HL-60 (cell line): ENCODE measurements at places on chromosomes 6 and 20.

DNA sequence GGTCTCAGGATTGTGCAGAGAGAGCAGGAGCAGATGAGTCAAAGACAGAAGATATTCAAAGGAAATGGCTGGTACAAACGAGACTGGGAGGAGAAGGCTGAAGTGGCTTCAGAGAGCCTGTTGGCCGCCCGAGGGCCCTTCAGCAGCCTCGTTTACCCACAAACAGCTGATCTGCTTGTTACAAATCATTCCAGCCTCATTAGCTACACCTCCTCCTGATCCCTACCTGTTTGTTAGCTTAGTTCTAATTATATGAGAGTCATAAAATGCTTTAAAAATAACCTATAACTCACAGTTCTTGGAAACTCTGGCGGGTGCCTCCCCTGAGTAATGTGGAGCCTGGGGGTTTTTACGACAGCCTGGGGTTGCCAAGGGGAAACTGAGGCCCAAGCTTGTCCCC lies 12.6 kb downstream of the GLP1R start:
- DNase-seq: no peak

DNA sequence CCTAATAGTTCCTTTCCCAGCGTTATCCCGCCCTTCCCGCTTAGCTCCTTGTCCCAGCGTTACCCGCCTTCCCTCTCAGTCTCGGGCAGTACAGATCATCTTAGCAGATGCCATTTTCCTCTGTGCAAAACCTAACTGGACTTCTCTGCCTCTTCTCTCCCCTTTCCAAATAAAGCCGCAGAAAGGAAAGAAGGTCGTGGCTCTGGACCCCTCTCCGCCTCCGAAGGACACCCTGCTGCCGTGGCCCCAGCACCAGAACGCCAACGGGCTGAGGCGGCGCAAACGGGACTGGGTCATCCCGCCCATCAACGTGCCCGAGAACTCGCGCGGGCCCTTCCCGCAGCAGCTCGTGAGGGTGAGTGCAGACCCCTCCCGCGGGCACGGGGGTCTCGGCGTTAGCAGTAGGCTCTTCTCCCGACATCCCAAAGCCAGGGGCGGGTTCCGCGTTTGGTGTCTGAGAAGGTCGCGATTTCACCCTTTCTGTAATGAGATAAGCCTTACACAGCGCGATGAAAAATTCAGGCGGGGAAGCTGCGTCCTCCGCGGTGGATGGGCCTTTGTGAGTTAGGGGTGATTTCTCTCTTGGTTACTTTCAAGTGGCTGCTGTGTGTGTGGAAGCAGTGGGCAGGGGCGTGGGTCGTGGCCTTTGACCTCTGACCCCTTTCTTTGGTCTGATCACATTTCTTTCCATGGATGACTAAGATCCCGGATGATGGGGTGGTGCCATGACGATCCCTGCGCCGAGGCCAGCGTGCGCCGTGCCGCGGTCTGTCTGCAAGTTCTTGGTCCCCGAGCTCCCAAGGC lies 292.7 kb downstream of the TAF4 start:
- DNase-seq: no peak

- no peak for DNase-seq
These were observed 461 bp upstream of the DCDC2 start for GRCh38 chr6:24358219-24358821.

GRCh38 chr6:87093651-87094050 lies 1.3 kb downstream of the CGA start:
- no peak for DNase-seq

GRCh38 chr6:82494367-82494766 lies 130.8 kb downstream of the TPBG start:
- no peak for DNase-seq

GRCh38 chr6:42045538-42046460 lies 4.5 kb upstream of the TAF8 start:
- DNase-seq: no peak

DNA sequence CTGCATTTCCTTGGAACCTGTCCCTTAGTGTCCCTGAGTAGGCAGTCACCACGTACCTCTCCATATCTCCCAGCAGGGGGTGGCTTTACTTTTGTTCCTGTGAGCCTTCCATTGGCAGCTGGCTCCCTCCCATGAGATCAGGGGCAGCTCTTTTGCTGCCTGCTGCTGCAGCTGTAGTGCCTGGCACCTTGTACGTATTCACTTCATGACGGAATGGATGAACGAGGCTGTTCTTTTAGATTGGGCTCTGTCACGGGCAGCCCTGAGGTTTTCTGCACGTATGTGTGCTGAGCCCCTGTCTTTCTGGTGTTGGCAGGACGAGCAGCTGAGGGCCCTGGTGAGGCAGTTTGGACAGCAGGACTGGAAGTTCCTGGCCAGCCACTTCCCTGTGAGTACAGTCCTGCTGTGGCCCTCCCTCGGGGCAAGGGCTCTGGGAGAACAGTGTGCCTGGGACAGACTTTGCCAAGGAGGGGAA lies 14.6 kb downstream of the MYBL2 start:
- no peak for DNase-seq

DNA sequence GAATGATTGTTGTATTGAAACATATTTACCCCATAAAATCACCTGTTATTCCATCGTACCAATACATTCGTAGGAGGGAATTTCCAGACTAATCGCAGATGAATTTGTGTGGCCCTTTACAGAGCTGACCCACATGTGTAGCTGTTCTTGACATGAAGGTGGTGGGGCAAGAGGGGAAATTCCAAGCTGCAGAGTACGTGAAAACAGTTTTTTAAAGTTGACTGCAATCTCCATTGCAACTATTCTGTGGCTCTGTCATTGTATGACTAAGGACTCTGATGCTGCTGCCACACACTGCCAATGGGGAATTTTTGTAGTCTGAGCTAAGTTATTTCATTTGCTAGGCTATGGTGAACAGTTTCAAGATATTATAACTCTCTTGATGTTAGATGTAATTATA lies 46.4 kb upstream of the ADTRP start:
- DNase-seq: no peak

DNA sequence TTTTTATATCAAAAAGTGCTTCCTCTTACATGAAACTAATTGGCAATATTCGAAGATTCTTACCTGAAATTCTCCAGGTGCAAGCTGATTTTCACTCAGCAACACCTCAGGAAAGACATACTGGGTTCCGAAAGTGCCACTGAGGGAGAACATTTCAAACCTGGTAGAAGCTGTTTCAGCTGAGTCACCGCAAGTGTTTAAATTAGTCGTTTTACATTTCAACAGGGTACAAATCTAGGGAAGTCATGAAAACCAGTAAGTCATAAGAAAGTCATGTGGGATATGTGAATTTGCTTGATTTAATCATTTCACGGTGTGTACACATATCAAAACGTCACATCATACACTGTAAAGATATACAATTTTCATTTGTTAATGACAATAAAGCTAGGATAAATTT lies 25.3 kb upstream of the TAAR1 start:
- no peak for DNase-seq

DNA sequence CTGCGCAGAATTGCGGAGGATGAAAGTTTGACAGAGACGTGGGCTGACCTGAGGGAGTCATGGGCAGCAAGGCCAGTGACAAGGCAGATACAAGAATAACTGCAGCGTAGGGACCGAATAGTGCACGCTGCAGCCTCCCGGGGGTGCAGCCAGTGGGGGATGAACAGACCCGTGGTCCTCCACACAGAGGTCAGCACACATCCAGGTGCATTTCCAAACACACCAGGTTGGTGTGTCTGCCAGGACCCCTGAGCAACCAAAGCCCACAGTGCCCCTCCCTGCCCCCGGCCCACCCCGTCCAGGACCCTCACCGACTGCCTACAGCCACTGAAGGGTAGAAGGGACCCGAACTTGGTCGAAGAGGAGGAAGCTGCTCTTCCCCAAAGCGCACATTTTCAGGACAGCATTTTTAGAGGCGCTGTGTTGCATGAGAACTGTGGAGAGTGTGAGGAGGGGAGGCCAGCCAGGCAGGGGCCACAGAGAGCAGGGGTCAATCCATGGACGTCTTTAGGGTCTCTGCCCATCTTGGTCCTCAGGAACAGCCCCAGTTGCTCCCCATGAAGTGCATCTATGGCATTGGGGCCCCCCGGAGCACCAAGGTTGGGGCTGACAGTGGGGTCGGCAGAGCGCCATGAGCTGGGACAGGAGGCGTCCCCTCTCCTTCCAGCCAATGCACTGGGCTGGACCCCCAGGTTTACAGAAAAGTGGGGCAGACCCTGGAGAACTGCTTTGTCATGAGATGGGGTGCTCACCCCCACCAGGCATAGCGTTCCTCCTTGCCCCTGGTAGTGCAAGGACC lies 157.8 kb upstream of the AFDN start:
- DNase-seq: no peak

DNA sequence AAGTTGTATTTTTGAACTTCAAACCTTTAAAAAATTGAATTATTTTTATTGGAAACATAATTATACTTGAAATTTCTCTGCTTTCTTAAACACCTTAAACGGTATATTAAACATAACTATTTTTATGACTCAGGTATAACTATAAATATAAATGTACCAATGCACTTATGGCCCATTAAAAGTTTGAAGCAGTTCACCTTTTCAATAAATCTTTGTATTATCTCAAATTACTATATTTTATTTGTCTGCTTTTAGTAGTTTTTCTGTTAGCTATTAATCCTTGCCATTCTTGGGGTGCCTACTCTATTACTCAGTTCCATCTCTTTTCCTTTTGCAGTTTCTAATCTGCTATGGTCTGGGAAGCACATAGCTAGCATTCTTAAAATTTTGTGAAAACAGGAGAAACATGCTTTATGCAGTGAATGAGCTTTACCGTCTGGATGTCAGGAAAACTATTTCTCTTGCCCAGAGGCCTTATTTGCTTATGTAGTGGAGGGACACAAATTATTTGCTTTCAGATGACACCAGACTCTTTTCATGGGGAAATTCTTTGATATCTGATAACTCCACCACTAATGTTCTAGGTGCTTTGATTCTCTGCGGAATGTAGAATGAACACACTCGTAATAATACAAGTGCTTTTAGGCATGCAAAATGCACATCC lies 378.9 kb upstream of the CITED2 start:
- DNase-seq: no peak

GRCh38 chr6:152341596-152341995 lies 295.6 kb downstream of the SYNE1 start:
- DNase-seq: no peak

GRCh38 chr6:36986704-36987047 lies 680 bp upstream of the MTCH1 start:
- DNase-seq: no peak

DNA sequence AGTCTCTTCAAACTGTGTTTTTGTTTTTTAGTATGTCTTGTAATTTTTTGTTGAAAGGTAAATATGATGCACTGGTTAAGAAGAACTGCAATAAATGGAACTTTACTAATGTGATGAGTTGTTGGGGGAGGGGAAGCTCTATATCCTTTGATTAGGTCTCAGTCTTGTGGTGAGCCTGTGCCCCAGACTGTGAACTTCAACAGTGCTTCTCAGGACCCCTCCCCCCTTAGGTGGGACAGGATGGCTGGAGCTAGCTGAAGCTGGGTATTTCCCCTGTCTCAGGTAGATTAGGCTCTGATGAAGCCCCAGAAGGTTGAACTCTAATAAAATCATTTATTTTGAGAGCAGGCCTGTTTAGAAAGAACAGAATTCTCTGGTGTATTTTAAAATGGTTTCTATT lies 31.4 kb upstream of the TASP1 start:
- no peak for DNase-seq

- no peak for DNase-seq
These were observed 59.3 kb upstream of the STMND1 start for GRCh38 chr6:17042422-17043147.

GRCh38 chr6:20564777-20565176 lies 30.5 kb downstream of the CDKAL1 start:
- no peak for DNase-seq

GRCh38 chr6:24933868-24934401 lies 1.8 kb downstream of the RIPOR2 start:
- DNase-seq: no peak

DNA sequence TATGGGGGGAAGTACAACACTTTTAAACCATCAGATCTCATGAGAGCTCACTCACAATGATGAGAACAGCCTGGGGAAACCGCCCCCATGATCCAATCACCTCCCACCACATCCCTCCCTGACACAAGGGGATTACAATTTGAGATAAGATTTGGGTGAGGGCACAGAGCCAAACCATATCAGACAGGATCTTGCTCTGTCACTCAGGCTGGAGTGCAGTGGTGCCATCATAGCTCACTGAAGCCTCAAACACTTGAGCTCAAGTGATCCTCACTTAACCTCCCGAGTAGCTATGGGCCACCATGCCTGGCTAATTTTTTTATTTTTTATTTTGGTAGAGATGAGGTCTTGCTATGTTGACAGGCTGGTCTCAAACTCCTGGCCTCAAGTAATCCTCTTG lies 5.1 kb upstream of the IYD start:
- DNase-seq: no peak

- DNase-seq: no peak
These were observed 17.8 kb downstream of the TMEM30A start for GRCh38 chr6:75266716-75267291.

DNA sequence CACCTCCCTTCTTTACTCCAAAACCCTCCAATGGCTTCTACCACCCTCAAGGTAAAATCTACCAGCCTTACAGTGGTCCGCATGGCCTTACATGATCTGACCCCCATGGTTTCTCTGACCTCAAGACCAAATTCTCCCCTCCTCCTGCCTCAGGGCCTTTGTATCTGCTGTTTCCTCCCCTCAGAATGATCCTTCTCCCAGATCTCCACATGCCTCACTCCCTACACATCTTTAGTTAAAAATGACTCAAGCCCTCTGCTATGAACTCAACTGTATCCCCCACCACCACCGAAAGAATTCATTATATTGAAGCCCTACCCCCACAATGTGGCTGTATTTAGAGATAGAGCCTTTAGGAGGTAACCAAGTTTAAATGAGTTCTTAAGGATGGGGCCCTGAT lies 4.1 kb downstream of the SLC23A2 start:
- DNase-seq: no peak

DNA sequence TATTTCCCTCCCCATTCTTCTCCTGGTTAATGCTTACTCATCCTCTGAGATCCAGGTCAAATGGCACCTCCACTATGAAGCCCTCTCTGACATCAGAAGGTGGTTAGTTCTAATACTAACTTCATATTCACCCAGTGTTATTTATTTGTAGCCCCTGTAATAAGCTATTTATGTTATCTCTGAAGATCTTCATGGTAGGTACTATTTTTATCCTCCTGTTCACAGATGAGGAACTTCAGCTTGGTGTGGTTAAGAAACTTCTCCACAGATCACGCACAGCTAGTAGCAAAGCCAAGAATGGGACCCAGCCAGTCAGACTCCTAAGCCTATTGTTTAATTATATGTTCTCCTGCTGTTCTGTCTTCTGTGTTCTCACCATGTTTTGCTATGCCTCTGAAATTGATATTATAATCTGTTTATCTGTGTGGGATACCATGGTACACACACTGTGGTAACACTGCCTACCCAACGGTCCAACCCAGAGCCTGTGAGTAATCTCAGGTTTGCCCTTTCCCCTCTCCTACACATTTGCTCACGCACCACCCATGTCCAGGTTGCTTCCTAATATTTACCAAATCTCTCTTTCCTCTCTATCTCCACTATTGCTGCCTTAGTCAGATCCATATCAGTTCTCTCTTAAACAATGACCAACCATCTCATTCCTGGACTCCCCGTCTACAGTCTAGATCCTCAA lies 98.4 kb downstream of the IPCEF1 start:
- DNase-seq: peak; percentile 85

GRCh38 chr6:39714802-39715201 lies 10.4 kb downstream of the KIF6 start:
- DNase-seq: no peak
